Anterior cingulate cortex (tissue), 58 donors: ENCODE measurements at places on chromosomes 12 and 14.

DNA sequence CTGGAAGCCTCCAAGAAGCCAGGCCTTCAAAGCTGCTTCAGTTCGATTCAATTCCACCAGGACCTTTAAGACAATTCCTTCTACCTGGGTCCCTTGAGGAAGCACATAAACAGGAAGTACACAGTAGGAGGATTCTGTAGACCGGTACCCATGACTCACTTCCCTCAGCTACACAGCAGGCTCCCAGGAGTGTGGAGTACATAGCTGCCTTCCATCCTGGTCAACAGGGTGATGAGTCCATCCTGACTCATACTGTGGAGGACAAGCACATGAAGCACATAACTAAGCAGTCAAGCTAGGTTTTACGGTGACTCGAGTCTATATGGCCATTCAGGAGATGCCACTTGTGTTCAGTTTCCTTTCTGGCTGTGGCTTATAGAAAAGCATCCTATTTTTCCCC, 197.6 kb upstream of the RBM19 start:
- DNase-seq, result no peak

- no peak for DNase-seq
Measured at GRCh38 chr12:124545508-124546418, 21.6 kb downstream of the NCOR2 start.

DNA sequence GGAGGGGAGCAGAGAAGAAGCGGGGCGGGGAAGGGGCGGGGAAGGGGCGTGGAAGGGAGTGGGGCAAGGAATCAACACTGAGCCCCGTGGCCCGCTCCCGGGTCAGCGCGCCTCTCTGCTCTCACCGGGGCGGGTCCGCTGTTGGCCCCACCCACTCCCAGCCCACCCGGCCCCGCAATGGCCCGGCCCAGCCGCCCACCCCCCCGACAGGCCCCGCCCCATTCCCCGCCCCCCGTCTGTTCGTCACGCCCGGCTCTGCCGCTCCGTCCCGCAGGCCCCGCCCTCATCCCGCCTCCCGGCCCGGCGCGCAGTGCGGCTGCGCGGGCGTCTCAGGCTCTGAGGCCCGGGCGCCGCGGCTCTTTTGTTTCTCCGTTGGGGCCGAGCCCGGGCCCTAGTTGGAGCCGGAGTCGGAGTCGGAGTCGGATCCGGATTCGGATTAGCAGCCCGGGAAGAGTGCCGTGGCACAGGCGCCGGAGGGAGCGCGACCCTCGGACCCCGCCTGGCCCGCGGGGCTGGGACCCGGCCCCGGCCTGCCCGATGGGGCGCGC, at the start of gene ULK1:
Gene ULK1, plus strand, starts transcription at position 310 of the 548 bp plus-strand sequence. CDS start 380 bp downstream, outside the sequence.
- peak; percentile 86 for DNase-seq

GRCh38 chr12:39533951-39534350, 85.7 kb downstream of the ABCD2 start:
- DNase-seq, result no peak

DNA sequence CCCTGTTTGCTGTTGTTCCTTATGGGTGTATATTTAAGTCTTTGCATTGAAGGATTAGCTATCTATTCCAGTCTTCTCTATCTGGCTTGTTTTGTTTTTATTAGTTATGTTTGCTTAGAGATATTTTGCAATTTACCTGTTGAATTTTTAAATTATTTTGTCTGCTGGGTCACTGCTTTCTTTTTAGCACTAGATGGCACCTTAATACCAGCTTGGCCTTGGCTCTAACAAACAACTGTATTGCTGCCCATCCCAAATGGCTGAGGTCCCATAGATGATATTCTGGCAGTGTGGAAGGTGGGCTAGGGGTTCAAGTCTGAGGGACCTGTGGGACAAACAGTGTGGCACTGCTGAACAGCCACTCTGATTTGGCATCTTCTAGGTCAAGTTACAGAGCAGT, 144.0 kb upstream of the FBXO33 start:
- no peak for DNase-seq

- no peak for DNase-seq
Measured at GRCh38 chr12:49105504-49106084, 5.1 kb downstream of the LMBR1L start.

DNA sequence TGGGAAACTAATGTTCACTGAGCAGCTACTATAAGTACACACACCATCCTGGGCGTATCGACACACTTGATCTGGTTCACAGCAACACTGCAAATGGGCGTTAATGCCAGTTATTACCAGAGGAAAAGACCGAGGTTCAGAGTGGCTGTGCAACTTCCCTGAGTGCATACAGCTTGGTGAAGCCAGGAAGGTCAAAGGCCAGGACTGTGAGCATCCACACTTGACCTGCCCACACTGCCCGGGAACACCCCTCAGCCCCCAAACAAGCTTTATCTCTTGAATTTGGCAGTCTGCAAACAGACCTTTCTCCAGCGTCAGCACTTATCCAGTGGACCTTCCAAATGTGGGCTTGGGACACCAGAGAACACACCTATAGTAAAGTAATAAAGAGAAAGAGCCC, 312.6 kb downstream of the BCL11B start:
- DNase-seq, result no peak

GRCh38 chr12:104615048-104615561, 158.4 kb downstream of the CHST11 start:
- no peak for DNase-seq

DNA sequence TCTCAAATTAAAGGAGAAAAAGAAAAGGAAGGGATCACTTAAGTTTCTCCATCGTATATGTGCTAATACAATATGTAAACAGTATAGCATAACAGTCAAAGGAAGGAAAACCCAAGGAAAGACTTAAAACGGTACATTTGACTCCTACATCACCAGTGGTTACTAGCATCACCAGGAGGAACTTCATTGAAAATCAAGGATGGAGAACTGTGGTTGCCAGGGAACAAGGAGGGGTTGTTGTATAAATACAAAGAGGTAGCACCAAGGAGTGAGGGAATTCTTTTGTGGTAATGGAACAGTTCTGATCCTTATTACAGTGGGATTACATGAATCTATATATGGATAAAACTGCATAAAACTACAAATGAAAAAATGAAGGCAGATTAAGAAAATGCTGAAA, 1.6 kb downstream of the ZFYVE26 start:
- no peak for DNase-seq
